ENCODE measurements at places on chromosomes 4 and X.

- no peak for ATAC-seq
These were observed 35.9 kb downstream of the FAM13A start for GRCh38 chr4:89021062-89021461.

GRCh38 chr4:88022289-88022688 is 14.9 kb downstream of the PKD2 start:
- ATAC-seq = no peak

GRCh38 chrX:94123062-94123461 is 449.1 kb downstream of the FAM133A start:
- no peak for ATAC-seq

DNA sequence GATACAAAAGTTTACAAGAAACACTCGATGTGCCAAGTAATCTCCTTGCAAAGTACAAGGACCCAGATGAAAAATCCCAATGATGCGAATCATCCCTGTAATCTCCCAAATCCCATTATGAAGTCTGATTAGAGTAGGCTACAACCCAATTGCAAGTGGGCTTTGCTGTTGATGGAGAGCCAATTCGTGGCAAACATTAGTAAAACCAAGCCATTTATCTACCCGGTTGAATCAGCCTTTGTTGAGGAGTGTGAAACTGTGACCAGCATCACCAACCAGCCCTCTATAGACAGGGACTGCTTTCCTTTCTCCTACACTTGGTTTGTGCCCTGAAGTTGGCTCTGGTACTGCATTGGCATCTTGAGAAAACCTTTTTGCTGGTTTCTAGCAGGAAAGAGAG is 1.2 kb upstream of the PRPS2 start:
- ATAC-seq = no peak

- ATAC-seq = no peak
These were observed 92.2 kb upstream of the PGRMC2 start for GRCh38 chr4:128379860-128380259.

DNA sequence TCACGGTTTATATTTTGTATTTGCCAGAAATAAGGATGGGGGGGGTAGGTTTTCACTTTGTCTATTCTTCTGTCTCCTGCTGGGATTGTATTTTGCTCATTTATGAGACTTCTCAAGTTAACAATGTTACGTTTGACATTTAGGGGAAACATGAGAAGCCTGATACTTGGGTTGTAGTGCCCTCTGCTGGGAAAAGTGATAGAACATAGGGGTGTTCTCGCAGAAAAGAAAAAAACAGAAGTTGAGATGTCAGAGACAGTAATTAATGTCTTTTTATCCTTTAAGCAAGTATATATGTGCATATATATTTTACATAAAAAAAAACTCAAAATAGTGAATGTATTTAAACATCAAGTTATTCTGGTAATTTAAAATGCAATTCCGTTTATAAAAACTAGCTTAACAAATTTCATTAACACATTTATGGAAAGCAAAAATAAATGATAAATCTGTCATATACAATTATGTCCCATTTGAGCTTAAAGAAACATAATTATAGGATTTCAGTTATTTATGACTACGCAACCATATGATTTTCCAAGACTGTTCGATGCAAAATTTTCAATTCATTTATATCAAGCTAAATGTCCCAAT is 46.0 kb upstream of the TMPRSS11F start:
- ATAC-seq = no peak

Measured in stimulated activated memory B cell treated with anti-CD40 and anti-IgM and Interleukin-4, amounts not matched to agents 10 μg/mL and 1 μg/mL and 100 μg/mL, for 72 hours (primary cell).